ENCODE measurements at places on chromosomes 5 and 9.
A peak's percentile ranks its signal among the peaks of the same experiment; 100 is the strongest.

- peak; percentile 54 for DNase-seq
These were observed 69.6 kb downstream of the MAN2A1 start for GRCh38 chr5:109759306-109759705.

DNA sequence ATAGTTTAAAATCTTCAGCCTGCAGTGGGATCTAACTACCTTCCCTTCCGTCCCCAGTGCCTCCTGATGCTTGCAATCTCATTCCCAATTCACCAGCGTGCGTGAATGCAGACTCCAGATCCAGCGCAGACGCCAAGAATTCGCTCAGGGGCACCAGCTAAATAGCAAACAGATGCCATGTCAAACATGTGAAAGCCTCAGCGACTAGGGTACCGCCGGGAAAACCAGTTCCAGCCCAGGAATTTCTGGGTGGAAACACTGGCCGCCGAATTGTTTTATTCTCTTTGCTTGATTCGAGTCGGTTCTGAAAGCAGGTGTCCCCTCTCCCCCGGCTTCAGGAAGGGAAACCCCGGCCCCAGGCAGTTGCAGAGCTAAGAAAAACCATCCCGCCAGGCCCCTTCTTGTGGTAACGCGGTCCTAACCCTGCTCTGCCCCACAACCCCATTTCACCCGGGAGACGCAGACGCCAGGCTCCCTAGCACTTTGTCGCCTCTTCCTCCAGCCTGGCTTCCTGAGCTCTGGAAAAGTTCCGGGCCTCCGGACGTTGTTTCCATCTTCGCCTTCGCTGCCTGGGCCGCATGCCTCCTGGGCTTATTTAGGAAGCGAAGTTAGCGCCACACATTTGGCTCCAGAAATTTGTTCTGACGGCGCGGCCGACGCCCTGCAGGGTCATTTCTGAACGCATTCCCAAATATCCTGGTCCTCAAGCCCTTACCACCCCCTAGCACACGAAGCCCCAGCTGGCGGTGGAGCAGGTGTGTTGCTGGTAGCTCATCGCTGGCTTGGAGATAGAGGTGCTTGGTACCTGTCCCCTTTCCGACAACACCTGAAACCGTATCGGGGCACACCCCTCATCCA is 665 bp upstream of the LVRN start:
- no peak for DNase-seq

DNA sequence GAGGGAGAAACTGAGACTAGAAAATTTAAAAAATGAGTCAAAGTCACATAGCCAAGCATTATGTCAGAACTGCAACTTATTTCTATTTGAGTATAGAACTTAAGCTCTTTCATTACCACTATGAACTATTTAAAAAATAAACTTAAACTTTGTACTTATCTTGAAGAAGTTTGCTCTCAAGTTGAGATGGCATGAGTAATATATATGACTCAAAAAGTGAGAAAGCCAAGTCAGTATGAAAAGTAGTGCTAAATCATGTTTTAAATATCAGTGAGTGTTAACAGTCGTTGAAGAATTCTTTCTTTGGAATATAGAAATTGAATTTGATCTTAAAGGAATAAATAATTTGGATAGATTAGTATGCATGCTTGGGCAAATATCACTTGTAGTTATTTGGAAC is 36.3 kb upstream of the CDH10 start:
- no peak for DNase-seq

- DNase-seq, result no peak
These were observed 291.8 kb upstream of the ACTBL2 start for GRCh38 chr5:57774439-57774838.

- no peak for DNase-seq
These were observed 100.7 kb downstream of the EPB41L4A start for GRCh38 chr5:112318346-112318745.

DNA sequence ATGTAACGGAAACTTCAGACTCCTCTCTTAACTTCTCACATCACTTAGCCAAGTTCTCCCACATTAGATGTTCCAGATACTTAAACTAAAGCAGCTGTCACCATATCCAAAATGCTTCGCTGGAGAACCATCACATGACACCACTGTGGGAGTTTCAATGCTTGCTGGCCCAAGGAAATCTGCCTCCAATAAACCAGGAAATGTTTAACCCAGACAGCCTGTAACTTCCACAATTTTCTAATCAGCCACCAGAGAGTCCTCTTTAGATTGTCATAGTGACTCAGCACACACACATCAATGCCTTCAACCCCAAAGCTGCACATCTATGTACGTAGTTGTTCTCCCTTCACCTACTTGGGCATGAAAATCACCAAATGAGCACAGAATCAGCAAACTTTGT is 118.7 kb downstream of the LPAR1 start:
- DNase-seq, result no peak

DNA sequence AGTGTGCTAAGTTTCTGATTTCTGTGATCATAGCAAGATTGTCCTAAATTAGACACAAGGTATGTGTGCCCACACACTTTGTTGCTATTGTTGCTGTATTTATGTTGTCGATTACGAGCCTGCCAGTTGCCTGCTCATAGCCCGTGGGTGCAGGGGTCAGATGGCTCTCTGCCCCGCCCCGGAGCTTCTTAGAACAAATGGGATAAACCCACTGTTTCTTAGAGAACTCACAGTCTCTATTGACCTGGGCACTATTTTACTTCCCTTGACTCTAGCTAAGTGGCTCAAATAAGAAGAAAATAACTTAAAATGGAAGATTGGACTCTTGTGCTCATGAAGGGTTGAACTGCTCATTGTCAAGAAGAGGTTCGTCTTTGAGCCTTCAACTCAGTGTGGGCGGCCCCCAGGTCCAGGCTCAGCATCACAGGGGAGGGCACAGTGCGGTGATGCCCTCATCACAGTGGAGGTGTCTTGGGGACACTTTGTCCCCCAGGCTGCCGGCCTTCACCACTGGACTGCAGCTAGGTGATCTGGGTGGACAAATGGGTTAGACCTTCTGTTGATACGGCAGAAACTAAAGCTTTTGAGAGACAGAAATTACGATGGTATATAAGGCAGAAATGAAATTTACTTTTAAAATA is 155.5 kb downstream of the TENT4A start:
- DNase-seq, result no peak

DNA sequence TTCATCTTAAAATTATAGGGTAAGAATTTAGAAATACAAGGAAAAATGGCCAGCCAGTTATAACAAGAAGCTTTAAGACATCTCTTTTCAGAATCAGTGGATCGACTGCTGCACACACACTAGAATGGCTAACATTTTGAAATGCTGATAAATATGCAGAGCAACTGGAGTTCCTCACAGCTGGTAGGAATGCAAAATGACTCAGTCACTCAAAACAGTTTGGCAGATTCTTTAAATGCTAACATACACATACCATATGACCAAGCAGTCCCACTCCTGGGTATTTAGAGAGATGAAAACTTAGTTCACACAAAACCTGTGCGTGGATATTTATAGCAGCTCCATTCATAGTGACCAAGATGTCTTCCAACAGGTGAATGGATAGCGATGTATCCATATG is 23.2 kb upstream of the PSAT1 start:
- DNase-seq, result no peak

DNA sequence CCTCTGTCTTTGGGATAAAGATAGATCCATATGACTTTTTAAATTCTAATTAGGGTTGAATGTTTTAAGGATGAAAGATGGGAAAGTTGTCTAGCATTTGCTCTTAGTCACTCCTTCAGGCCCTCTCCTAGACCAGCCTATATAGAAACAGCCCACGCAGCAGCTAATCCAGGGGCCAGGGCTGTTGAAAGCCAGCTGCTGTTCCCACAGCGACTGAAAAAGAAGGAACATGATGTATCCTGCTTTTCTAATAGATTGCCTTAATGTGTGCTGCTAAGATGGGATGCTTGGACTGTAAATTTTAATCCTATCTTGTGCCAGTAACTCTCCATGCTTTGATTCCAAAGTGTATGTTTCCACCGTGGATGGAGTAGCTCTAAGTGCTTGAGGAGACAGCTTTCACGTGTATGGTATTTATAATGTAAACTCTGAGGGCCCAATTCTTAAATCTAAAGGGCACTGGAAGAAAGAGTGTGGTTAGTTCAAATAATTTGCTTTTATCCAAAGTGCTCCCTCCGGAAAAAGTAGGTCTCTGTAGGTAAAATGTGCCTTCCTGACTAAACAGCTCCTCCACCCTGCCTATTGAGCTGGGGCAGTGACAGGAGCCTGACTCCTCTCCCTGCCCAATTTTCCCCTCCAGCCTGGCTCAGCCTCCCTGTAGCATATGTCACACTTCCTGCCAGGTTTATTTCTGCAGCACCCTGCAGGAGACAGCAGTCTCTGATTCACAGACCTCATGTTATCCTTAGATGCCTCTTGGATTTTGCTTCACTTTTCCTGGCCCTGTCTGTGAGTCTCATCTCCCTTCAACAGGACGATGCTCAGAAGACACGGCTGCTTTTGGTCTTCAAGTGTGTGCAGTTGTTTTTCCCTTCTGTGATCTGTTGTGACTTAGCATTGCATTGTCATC is 33.2 kb downstream of the SLC36A1 start:
- DNase-seq, result no peak

DNA sequence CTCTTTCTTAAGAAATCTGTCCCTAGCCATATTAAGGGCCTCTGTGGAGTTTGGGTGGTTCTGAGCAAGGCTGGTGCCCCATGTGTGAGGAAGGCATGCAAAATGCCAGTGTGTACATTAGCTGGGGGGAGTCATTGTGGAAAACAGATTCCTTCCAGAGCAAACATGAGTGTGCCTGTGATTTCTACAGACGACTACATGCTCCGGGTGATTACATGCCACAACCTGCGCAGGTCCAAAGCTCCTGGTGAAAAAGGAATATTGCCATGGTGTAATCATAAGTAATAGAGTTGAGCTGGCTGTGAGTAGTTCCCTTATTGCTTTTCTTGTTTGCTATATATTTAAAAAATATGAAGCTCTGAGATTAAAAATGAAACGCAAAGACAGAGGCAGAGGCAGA is 102.1 kb downstream of the ACER2 start:
- no peak for DNase-seq

DNA sequence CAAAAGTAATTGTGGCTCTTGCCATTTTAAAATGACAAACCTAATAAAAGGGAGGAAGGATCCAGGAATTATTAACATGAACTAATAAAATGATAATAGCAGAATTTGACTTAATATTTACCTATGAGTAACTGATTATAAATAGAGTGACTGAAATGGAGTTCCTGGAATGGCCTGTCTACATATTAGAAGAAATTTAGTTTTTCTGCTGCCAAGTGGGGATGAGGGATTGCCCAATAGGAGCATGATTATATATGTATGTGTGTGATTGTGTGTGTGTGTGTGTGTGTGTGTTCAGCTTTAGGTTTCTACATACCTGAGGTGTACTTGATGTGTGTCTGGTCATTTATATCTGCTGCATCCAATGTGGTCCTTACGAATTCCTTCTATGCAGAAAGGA is 36.6 kb upstream of the ITGA1 start:
- DNase-seq, result no peak

DNA sequence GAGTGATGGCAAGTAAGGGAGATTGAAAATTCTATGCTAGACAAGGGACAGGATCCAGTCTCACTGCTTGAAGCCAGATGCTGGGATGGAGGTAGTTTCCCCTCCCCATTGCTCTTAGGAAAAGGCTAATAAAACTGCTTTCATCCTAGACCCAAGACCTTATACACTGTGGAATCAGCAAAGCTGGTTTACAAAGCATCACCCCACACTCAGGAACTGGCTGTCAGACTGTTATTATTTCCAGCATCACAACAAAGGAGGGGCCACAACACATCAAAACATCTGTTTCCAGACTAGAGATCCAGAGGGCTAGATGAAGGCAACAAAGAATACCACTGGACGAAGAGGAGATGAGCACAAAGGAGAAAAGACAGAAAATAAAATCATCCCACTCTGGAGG is 364.6 kb upstream of the PTGER4 start:
- DNase-seq, result no peak

DNA sequence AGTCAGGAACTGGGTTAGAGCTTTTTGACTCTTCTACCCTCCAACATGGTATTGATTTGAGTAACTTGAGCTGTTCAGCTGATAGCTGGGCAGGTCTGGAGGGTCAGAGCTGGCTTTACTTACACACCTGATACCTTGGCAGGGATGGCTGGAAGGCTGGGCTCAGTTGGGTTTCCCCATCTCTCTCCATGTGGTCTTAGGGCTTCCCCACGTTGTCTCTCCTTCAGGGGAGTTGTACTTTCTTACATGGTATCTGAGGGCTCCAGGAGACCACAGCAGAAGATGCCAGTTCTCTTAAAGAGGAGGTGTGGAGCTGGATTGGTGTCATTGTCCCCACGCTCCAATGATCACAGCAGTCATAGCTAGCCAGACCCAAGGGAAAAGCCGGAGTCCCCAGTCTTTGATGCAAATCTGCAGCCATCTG is 25.6 kb downstream of the ISOC1 start:
- DNase-seq, result no peak

GRCh38 chr9:130022566-130023143 is 20.3 kb downstream of the FNBP1 start:
- no peak for DNase-seq

DNA sequence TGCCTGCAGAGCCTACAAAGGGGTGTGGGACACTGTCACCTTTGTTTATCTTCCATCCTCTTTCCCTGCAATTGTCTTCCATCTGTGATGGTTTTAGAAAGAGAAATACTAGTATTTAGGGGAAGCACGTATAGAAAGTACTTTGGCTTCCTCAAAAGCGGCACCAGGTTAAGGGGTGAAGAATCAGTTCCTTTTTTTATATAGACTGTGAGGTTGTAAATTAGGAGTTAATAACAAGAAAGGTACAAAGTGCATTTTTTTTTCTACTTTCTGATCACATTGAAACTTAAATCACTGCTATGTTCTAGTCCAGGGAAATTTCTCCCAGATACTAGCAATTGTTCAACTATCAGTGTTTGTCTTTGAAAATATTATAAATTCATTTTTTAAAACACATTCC is 219.3 kb downstream of the CEMIP2 start:
- DNase-seq, result no peak

GRCh38 chr9:137748741-137749140 is 128.8 kb upstream of the CACNA1B start:
- no peak for DNase-seq

- DNase-seq, result no peak
These were observed 1.3 kb downstream of the SHC3 start for GRCh38 chr9:89177012-89177943.

DNA sequence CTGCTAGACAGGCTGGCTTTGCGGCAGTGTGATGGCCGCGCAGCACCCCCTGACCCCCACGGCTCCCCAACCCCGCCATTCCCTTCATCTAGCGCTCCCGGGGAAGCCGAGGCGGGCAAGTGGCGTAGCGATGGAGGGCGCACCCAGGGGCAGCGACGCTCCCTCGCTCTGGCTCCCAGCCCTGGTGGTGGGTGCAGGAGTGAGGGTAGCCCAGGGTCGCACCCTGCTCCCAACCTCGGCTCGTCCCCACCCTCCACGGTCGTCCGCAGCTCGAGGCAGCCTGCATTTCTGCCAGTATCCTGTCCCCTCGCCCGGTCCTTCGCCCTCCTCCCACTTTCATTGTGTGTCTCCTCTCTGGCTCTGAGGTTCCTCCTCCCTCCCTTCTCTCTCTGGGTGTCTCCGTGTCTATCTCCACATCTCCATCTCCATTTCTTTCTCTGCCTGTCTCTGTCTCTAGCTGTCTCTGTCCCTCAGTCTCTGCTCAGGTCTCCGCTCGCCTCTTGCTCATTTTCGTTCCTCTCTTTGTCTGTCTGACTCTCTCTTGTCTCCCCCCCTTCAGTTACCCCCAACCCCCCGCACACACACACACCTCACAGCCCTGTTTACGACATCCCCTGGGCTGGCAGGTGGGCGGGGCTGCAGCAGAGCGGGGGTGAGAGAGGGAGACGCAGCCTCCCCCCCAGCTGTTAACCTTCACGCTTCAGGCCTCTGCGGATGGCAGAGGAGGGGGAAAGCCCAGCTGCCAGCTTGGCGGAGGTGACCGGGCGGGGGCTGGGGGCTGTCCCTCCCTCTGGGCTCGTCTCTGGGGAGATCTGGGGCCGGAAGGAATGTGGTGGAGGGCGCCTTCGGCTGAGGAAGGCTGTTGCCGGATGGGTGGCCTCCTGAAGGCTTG is 48.7 kb upstream of the PSD2 start:
- no peak for DNase-seq

All from hematopoietic multipotent progenitor cell treated with erythropoietin and hydrocortisone succinate and interleukin-3 and kit ligand, for 17 days (in vitro differentiated cells).